ENCODE measurements at places on chromosomes 1 and 21.

DNA sequence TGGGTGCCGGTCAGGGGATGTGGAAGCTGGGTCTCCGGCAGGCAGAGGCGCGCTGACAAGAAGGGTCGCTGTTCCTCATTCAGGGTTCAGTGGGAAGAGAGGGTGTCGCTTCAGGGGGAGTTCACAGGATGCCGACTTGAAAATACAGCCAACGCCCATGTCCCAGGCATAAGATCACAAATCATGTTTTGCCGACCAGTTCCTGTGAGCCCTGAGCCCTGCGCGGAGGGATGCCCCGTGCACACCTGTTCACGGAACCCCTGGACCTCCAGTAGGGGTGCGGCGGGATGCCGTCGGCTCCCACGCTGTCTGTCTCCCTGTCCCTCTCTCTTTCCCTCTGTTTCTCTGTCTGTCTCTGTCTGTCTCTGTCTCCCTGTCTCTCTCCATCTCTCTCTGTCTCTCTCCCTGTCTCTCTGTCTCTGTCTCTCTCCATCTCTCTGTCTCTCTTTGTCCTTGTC, 26.8 kb downstream of the TP73 start:
- DNase-seq: no peak

DNA sequence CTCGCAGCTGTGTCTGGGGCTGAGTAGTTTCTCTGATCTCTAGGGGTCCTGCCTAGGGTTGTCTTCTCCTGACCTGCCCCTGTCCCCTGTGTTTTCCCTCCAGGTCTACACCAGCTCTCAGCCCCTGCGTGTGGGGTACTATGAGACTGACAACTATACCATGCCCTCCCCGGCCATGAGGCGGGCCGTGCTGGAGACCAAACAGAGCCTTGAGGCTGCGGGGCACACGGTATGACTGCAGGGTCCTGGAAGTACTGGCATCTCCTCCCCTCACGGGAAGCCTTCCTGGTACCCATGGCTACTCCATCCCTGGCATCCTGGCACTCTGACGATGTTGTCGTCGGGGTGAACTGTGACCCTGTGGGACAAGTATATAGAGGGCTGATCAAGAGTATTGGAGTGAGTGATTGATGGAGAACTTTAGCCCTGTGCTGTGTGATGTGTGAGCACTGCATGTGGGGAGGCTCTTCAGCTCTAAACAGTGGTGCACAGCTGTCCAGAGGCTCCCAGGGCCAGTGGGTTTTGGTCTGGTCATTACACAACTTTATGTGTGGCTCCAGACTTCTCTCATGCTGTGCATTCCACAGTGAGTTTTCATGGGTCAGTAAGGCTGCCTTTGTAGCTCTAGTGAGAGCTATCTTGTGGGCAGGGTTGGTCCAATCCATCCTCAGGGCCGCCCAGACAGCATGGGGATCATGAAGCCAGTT, 14.4 kb downstream of the FAAH start:
- DNase-seq: no peak

DNA sequence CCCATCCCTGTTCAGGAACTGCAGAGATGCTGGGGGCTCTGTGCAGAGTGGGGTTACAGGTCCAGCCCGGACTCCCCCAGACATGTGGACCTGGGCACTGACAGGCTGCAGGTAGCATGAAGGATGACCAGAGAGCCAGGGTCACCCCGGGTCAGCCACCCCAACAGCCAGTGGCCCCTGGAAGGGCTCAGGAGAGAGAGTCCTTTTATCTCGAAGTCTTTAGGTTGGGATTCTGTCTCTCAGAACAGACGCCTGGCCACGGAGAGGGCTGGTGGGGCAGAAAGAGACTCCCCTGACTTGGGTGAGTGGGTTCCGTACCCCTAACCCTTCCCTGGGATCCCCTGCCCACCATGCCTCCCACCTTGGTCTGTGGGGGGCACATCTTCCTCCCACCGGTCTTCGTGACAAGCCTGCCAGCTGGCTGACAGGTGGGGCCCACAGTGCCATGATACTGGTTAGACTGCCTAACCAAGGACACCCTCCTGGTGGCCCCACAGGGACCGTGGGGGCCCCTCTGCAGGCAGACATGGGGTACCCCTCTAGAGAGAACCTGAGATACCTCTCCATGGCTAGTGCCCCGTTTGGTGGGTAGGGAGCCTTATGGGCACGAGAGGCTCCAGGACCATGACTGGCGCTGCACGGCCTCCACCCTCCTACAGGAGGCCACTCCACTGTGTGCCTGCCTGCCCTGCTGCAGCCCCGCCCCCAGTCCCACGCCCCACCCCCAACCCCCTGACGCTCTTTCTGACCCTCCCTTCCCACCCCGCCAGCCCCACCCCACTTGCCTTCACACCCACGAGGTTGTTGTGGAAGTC, 24.2 kb downstream of the WNT9A start:
- no peak for DNase-seq

GRCh38 chr1:159196543-159196942, 8.1 kb upstream of the ACKR1 start:
- no peak for DNase-seq

- no peak for DNase-seq
These were observed 30.3 kb upstream of the FAM78B start for GRCh38 chr1:166197141-166197540.

DNA sequence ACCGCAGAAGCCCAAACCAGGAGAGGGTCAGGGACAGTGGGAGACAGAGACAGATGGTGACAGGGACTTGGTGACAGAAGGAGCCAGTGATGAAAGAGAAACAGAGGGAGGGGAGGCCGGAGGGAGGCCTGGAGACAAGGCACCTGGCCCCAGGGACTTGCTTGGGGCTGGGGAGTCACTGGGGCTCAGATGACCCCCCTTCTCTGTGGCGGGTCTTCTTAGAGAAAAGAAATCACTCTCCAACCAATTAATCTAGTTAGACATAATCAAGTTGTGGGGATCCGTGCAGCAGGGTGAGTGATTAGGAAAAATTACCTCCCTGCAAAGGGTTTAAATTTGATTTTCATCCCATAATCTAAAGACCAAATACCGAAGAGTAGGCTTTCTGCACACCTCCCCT, 519.8 kb downstream of the PTPRU start:
- DNase-seq: no peak

GRCh38 chr1:91583326-91583755, 82.7 kb downstream of the CDC7 start:
- peak; percentile 35 for DNase-seq

DNA sequence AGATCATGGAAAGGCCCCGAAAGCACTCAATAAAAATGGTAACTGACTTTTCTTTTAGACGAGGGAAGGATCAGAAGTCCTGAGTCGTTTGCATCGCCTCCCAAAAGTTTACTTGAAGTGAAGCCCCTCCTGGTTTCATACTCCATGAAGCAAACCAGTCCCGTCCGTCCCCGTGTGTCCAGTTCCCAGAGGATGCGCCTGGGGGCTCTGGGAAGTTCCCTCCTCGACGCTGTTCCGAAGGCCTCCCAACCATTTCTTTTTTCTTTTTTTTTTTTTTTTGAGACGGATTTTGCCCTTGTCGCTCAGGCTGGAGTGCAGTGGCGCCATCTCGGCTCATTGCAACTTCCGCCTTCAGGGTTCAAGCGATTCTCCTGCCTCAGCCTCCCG, 661 bp upstream of the OSCP1 start:
- no peak for DNase-seq
